ENCODE measurements at places on chromosomes 5 and 9. TPM values are rescaled to one million over a fixed set of nuclear protein-coding genes. Genes with fewer than 3 reads are reported as not detected.

DNA sequence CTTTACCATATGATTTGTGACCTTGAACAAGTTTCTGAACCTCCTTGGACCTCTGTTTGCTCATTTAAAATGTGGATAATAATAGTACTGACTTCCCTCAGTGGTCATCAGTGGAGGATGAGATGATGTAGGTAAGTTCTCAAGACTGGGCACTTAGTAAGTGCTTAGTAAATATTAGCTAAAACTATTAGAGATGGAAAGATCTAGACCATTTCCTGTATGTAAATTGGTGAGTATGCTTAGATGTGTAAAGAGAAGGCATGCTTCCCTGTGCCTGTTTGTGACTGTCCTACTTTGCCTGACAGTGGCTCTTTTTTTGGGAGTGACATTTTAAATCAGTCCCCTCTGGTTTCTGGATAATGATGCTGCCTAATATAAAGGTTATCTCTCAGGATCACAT lies 288.1 kb downstream of the GABRB2 start:
- DNase-seq: no peak

GRCh38 chr5:150164211-150164980 lies 2.2 kb upstream of the CDX1 start:
- no peak for DNase-seq

DNA sequence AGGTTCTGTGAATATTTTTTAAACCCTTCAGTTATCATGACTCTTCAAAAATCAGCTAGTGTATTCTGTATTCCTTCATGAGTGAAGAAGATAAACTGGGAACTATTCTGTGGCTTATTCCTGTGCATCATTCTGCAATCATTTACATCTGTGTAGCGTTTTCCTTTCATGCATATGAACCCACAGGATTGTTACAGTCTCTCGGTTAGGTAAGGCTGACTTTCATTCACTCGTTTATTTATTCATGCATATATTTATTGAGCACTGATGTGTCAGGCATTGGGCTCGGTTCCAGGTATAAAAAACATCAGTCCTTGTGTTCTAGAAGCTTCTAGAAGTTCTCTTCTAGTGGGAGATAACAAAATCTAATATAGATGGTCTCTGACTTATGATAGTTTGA lies 318.4 kb downstream of the MAN2A1 start:
- DNase-seq: no peak

DNA sequence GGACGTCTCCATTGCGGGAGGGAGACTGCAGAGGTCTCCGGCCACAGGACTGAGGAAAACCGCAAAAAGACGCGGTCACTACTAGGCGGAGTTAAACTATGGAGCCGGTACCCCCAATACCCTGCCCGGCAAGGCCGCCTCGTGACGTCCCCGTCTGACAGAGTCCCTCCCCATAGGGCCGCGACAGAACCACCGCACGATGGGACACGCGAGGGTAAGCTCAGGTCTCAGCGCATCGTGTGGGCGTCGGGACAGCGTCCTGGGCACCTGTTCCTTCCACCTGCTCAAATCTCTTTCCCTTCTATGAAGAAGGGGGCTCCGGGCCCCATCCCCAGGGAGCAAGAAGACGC lies 35.2 kb upstream of the GLDC start:
- DNase-seq: peak; percentile 68

DNA sequence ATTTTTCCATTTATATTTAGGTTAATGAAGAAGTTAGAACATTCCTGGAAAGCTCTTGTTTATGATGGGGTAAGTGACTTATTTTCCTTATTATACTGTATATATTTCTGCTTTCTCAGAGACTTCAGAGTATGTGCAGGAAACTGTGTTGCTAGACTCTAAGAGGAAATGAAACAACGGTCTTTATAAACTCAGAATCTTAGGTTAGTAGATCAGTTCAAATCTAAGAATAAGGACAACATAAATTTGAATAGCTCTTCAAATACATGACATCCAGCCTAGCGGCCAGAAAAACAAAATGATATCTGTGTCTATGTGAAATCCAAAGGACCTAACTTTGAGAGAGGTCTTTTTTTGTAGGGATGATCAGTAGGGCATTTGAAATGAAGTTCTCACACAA lies 94.3 kb downstream of the PRKACG start:
- no peak for DNase-seq

DNA sequence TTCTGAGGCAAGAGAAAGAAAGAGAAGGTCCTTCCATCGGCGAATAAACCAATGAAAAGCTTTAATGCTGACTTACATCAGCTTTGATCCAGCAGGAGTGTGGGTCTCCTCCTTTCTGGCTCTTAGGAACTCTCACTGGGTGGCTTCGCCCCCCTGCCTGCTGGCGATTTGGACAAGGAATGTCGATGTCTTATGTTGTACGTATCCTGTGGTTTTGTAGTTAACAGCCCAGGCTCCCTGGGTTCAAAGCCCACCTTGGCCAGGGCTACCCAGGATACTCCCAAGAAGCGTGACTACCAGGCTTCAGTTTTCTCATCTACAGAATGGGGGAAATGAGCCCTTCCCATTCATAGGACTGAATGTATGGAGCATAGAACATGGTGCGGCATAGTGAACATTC lies 124.2 kb downstream of the ROR2 start:
- DNase-seq: no peak

DNA sequence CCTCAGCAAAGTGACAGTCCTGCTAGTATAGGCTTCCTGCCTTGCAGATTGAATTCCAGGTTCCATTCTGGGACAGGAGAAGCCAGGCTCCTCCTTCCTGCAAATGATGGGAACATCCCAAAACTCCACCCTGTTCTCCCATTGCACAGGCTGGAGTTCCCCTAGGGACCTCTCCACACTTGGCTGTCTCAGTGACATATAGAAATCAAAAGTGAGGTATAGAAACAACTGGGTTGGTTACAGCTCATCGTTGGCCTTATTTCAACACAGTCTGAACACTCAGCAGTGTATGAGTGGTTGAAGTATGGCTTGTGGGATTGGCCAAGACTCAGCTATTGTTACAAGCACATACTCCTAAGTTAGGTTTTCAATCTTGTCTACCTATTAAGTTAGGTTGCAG lies 157.8 kb upstream of the FTMT start:
- DNase-seq: no peak

- no peak for DNase-seq
Measured at GRCh38 chr5:177233206-177233605, 70.3 kb downstream of the RAB24 start.

DNA sequence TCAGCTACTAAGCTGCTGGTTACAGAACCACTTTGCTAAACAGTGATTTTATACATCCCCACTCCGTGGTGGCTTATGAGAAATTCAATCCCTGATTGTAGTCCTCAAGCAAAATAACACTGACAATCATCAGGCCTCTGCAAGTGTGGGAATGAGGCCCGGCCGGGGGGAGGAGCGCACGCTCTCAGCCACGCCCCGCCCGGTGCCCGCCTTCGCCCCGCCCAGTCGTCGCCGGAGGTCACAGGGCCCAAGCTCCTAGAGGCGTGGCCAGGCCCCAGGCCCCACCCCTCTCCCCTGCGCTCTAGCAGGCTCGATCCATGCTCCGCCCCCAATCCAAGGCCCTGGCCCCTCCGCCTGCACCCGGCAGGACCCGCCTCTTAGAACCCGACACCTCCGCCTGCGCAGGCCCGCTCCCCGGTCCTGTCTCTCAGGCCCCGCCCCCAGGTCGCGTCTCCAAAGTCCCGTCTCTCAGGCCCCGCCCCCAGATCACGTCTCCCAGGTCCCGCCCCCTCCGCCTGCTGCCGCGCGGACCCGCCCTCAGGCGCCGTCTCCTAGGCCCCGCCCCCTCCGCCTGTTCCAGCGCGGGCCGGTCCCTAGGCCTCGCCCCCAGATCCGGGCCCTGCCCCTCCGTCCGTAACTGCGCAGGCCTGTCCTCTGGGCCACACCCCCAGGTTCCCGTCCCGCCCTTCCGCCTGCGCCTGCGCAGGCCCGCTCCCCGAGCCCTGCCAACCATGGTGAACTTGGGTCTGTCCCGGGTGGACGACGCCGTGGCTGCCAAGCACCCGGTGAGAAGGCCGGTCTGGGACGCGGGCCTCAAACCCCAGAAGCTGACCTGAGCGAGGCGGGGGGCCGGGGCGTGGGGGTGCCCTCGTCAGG lies at the start of gene TMEM141:
TMEM141 (plus strand) TSS at position 705 of the 876 bp plus-strand sequence; CDS start at position 732, 27 bp downstream.
- DNase-seq: peak; percentile 100

The MSX2 gene
- not detected for total RNA-seq

The INSYN2B gene
- total RNA-seq: not detected

The ENTREP1 gene
- total RNA-seq: not detected

The TEX48 gene
- total RNA-seq: not detected

The RGS7BP gene
- total RNA-seq: not detected
